ENCODE measurements at places on chromosomes 7 and 10.

- DNase-seq, result no peak
Observed at GRCh38 chr10:91247360-91248111, 27.1 kb downstream of the PCGF5 start.

DNA sequence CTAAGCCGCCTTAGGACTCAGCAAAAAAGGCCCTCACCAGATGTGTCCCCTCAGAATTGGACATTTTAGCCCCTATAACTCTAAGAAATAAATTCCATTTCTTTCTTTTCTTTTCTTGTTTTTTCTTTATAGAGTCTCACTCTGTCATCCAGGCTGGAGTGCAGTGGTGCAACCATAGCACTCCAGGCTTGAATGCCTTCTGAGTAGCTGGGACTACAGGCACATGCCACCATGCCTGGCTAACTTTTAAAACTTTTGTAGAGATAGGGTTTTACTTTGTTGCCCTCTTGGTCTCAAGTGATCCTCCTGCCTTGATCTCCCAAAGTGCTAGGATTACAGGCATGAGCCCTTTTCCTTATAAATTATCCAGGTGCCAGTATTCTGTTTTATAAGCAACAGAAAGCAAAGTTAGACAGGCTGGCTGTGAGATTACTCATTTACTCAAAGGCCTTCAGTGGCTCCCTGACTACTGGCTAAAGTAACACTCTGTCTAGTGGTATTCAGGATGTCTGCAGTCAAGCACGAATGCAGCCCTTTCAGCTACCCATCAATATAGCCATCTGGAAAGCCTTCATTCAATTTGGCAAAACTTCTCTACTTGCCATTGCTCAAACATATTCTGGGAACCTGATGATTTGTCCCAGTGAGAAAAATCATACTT, 128.6 kb downstream of the ICA1 start:
- no peak for DNase-seq

DNA sequence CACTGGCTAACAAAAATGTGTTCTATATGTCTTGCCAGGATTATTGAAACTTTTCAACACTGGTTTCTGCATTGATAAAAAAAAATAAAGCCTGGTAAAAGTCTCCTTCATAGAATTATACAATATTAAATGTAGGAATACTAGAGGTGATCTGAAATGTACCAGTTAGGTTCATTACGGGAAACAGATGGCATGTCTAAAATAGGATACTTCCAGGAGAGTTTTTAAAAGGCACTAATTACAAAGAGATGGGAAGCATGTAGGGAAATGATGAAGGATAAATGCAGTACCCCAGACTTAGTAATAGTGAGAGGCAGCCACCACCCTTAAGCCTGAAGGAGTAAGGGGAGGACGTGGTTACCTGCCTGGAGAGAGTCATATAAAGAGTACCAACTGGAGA, 107.0 kb upstream of the NPSR1 start:
- DNase-seq, result no peak

DNA sequence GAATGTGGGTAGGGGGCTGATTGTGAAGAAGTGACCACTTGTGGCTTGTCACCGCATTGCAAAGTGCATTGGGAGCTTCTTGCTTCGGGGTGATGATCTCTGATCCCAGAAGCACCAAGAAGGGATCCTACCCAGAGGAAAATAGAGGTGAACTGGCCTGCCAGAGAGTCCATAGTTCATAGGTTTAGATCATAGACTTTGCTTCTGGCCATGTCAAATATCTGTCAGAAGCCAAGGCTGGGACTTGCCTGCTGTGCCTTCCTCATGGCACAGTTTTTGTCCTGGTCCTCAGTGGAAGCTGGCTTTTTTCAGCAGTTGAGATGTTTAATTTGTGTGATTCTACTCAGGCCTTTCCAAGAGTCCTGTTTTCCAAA, 1.1 kb downstream of the ZSWIM8 start:
- no peak for DNase-seq

DNA sequence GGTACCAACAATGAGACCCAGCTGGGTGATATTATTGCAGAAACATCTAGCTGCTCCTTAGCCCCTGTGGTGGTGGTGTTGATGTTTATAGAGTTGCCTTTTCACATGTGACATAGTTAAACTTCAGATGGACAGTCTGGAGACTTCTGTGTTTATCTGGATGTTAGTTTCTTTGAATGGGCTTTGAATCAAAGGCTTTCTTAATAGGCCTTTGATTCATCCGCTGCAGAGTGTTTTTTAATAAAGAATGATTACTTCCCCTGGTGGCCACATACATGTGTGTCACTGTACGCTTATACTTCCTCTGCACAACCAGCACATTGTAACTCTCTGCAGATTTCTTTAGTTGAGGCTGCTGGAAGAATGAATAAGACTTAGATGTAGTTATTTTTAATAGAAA, 221.0 kb downstream of the DYNC1I1 start:
- no peak for DNase-seq

DNA sequence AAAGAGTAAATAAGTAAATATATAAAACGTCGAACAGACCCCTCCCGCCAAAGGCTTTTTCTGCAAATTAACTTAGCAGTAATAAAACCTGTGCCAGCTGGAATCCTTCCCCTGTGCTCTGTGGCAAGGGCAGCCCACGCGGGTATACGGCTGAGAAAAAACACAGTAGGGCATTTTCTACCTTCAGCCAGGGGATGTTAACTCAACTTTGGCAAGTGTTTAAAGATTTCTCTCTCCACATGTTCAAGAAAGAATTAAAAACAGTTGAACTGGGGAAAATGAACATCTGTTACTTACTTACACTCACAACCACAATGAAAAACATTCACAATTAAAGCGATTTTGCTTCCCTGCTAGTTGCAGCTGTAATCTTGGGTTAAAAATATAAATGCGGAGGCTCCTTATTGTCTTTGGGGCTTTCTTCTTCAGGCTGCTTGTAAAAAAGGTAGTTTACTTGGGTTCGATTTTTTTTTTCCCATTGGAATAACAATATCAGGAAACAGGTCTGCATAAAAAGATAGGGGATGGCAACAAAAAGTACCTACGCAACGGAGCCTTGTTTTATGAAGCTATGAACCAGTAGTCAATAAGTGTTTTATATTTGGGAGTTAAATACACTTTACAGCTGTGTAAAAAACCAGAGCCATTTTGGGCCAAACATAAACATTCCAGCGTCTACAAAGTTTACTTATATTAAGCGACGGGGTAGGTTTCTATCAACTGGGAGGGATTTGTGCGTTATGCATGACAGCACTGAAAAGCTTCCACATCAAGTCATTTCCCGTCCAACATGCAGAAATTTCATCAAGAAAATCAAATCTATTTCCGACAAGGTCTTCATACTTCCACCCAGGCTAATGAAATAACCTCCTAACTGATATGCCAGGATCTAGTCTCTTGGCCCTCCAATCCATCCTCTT, 132.7 kb downstream of the TAX1BP1 start:
- no peak for DNase-seq

- DNase-seq, result no peak
Observed at GRCh38 chr7:46169384-46169755, 248.3 kb upstream of the IGFBP3 start.

DNA sequence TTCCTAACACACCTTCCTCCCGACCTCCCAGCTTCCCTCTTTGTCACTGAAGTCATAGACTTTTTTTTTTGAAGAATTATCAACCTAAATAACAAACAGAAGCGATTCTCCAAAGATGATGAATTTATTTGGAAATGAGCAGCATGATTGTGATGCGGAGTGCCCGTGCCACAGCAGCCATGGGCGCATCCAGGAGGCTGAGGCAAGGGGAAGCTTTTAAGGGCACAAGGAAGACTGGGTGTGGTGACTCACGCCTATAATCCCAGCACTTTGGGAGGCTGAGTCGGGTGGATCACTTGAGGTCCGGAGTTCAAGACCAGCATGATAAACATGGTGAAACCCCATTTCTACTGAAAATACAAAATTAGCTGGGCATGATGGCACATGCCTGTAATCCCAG, 16.2 kb upstream of the GIMAP8 start:
- DNase-seq, result no peak

GRCh38 chr7:120472892-120473291, 199.9 kb downstream of the KCND2 start:
- DNase-seq, result no peak

GRCh38 chr10:89091496-89091895, 100.9 kb downstream of the FAS start:
- DNase-seq, result no peak

DNA sequence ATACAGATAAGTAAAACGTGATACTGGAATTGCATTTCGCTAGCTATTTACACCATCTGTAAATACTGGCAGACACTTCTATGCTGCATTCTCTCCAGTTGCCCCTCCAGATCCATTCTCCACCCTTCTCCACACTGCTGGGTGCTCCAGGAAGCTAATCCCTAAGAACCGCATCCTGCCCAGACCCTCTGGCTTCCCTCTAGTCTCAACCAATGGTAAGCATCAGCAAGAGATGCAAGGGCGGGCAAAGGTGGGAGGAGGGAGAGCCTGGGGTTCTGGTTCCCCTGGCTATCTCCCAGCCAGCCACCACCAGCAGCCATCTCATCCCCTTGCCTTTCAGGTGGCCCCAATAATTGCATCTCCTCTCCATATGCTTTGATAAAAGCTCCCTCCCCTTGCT, 84.4 kb downstream of the AMPH start:
- DNase-seq, result no peak

DNA sequence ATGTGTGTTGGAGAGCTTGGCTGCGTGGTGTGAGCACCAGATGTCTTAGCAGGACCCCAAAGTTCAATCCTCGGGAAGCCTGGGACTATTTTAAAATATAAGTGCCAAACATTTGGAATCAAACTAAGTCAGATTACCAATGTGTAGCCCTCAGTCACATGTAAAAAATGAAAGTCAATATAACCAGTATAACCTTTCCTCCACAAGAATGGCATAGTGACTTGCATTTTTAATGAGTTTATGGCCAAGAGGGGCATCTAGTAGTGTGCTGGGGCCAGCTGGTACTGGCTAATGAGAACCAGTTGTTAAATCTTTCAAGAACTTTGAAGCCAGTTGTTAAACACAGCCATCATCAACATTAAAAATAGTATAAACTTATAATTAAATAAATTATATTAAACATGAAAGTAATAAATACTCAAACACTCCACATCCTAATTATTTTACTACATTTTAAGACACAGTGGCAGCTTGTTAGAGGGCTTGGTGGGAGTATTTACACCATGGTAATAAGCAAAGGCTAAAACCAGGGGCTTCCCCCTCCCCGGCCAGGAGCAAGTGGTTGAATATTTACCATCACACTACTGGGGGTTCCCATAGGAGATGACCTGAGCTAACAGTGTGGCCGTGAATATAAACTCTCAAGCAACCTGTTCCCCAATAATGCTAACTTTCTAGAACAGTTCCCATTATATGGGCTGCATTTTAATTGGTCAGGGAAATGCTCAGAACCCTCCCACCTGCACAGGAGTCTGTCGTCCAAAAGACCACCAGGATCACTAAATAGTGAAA, 7.9 kb upstream of the FAM170B start:
- DNase-seq, result no peak

DNA sequence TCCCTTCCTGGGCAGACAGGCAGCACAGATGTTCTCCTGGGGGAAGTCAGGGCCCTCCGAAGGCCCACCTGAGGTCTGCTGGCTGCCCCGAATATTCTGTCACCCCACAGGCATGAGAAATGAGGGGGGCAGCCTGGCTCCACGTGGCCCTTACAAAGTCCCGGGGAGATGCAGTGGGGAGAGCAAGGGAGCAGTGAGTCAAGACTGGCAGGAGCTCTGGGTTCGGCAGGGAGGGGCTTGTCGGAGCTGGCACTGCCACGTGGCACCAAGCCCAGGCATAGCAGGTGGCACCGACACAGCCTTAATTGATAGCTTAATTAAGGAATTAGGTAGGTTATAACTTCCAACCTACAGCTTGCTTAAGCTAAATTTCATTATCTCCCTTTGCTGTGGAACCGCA, 163.9 kb downstream of the USP6NL start:
- no peak for DNase-seq

DNA sequence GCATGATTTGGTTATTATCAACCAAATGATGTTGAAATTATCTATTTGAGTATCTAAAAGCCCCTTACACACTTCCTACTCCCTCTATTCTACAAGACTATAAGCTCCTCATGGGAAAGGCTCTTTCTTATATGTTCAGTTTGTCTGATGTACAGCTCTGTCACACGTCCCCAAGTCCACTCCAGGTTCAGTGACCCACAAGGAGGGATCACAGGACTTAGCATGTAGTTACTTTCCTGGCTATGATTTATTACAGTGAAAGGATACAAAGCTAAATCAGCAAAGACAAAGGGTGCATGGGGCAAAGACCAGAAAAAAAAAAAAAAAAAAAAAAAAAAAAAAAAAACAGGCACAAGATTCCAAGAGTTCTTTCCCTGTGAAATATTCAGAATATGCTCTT, 125.6 kb upstream of the TMEM106B start:
- DNase-seq, result no peak

DNA sequence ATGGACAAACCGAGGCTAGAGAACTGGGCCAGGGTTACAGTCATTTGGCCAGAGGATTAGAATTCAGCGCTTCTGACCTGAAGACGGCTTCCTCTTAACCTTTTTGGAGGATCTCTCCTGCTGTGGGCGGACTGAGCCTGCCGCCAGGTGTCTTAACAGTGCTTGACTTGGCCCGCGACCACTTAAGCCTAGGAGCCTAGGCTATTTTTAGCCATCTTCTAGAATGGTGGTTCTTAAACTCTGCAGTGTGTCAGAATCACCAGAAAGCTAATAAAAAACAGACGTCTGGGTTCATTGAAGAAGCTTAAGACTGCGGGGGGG, 722 bp downstream of the MDH2 start:
- DNase-seq, result no peak

GRCh38 chr10:43076876-43077420, at the start of gene RET:
Gene RET, plus strand, starts transcription at chr10:43077069. Its CDS starts 190 bp downstream, at chr10:43077259.
- DNase-seq, result no peak

- DNase-seq, result no peak
Observed at GRCh38 chr7:151993977-151994676, 31.3 kb upstream of the GALNT11 start.

GRCh38 chr10:119826771-119827170, 45.9 kb downstream of the MCMBP start:
- no peak for DNase-seq

DNA sequence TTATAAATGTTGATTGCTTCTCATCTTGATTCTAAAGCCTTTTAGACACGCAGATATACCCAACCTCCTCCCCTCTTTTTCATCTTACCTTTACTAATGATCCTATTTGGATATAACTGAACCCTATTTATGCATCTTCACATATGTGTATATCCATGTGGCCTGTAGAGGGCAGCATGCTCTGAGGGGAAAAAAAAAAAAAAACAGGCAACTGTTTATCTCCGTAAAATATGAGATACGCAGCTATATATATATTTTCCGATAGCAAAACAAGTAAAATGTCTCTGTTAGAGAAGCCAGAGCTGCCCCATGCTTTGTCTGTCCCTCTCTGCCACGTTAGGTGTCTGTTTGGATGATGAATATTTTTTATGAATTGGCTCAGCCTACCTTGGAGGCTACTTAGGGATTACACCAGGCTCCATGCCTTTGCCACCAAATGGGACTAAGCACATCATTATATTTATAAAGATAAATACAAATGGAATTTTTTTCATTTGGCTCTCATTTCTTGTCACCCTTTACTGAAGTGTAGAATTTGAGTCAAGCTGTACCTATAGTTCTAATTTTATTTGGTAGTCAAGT, 174.8 kb upstream of the FZD1 start:
- DNase-seq, result no peak

GRCh38 chr10:78448470-78448869, 414.8 kb downstream of the RPS24 start:
- no peak for DNase-seq

- DNase-seq, result no peak
Observed at GRCh38 chr7:157373493-157373892, 36.7 kb downstream of the DNAJB6 start.
